ENCODE measurements at places on chromosomes 2 and 18.

DNA sequence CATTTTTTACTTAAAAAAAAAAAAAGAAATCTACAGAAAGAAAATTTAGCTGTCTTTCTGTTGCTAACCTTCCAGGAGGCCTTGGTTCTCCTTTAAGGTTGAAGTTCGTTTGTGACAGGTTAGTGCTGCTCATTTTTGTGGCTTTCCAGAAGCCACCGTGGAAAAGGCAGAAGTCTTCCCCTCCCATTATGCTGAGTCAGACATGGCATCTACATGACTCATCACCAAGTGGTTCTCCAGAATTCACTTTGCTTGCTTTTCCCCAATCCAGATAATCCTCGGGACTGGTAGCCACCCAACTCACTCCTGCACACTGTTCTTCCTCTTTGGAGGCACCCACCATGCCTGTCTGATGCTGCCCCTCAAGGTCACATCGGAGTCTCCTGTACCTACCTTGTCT, 228.7 kb downstream of the PIK3C3 start:
- no peak for DNase-seq

DNA sequence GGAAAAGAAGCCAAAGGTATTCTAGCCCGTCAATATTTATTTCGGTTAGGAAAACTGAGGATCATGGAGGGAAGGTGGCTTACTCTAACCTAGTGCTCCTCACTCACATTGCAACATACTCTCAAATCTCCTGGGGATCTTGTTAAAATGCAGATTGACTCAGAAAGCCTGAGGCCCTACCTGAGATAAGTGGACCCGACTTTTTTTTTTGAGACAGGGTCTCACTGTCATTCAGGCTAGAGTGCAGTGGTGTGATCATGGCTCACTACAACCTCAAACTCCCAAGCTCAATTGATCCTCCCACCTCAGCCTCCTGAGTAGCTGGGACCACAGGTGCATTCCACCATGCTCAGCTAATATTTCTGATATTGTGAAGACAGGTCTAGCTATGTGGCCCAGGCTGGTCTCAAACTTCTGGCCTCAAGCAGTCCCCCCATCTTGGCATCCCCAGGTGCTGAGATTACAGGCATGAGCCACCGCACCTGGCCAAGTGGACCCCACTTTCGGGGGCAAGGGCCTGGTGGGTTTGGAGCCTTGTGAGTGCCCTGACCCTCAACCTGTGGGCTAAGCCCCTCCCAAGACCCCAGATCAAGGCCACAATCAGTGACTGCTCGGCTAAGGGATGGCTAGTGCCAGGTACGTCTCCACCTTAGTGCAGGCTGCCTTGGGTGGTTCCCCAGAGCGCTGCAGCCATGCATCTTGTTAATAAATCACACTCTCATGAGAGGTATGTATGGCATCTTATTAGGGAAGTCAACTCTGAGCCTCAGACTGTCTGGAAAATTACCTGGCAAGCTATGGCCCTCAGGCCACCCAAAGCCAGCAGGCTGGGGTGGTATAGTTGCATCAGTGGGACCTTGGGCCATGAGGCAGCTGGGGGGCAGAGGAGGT, 1.1 kb upstream of the NEURL3 start:
- no peak for DNase-seq

DNA sequence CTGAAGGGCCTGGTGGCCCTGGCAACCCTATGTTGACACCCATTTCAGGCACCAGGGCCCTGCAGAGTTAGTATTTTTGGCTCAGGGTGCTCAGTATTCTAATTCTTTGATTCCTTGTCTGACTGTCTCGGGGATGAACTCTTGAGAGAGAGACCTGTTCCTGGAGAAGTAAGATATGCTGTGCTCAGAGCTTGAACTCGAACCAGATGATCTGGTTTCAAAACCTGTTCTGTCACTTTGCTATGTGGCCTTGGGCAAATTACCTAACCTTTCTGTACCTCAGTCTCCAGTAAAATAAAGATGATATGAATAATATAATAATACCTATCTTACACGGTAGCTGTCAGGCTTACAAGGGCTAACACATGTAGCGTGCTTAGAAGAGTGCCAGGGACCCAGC, 294.2 kb downstream of the DYSF start:
- no peak for DNase-seq

DNA sequence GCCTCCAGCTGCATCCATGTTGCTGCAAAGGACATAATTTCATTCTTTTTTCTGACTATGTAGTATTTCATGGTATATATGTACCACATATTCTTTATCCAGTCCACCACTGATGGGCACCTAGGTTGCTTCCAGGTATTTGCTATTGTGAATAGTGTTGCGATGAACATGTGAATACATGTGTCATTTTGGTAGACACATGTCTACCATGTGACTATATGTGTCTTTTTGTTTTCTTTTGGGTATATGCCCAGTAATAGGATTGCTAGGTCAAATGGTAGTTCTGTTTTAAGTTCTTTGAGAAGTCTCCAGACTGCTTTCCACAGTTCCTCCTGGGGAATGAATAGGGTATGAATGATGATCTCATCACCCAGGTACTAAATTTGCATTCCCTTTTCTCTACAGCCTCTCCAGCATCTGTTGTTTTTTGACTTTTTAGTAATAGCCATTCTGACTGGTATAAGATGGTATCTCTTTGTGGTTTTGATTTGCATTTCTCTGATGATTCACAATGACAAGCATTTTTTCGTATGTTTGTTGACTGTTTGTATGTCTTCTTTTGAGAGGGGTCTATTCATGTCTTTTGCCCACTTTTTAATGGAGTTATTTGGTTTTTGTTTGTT, 35.6 kb upstream of the FEZ2 start:
- DNase-seq = no peak

GRCh38 chr2:79757526-79757925, 244.7 kb downstream of the CTNNA2 start:
- no peak for DNase-seq

DNA sequence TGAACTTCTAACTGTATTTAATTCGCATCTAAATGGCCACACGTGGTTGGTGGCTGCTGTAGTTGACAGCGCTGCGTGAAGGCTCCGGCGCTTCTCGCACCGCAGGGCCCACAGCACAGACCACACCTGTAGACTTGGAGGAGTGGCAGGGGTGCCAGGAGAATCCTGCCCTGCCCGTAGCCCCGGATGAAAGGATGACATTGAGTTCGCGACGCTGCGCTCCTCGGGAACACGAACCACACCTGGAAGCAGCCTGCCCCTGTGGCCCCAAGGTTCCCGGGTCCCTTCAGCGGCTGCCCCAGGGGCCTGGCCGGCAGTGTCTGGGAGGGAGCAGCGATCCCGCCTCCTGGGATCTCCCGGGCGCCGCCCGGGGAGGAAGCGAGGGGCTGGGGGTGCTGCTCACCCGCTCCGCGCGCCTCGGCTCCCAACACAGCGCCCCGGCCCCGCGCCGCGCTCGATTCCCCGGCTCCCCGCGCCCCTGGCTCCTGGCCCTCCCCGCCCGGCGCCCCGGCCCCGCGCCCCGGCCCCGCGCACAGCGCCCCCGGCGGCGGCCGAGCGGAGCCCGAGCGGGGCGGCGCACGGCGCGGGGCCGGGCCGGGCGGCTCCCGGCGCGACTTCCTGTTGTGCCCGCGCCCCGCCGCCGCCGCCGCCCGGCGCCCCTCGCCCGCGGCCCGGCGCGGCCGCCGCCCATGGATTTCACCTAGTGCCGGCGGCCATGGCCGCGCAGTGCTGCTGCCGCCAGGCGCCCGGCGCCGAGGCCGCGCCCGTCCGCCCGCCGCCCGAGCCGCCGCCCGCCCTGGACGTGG, at the start of gene RNPEPL1:
Gene RNPEPL1, plus strand, starts transcription at position 613 of the 806 bp plus-strand sequence. Its CDS starts 103 bp downstream, at position 716.
- peak; percentile 64 for DNase-seq

- no peak for DNase-seq
These were observed 25.9 kb downstream of the GCG start for GRCh38 chr2:162126111-162126519.

GRCh38 chr2:60262178-60262577, 291.3 kb downstream of the BCL11A start:
- DNase-seq = no peak

- DNase-seq = no peak
These were observed 199.4 kb downstream of the FSHR start for GRCh38 chr2:48954935-48955334.

DNA sequence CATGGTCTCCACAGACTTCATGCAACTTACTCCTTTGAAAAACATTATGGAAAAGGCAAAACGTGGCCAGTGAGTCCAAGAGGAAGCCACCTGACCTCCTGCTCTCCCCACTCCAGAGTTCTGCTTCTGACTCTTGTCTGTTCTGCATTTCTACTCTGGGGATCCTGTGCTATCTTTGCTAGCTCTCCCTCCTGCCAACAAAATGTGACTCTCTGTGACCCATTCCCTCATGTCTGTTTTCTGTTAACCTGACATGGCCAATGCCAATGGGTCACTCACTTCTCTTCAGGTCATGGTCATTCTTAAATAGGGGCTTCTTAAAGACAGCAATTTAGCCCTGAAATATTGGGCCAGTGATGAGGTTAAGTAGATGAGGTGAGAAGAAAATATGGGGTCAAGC, 210.3 kb downstream of the CDH20 start:
- DNase-seq = no peak

DNA sequence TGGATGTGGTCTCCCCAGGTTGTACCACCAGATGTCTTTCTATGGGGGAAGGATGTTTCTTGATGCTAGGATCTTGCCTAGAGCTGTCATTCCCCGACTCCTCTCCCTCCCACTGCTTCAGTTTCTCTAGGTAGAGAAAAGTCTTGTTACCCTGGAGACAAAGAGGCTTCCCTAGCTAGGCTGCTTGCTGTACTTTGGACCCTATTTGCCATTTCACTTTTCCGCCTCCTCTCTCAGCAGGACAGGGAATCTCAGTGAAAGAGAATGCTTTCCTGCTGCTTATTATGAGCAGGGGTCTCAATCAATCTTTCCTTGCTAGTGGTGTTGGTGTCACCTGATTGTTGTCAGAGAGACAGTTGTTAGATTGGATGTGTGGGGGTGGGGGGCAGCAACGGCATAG, 818.8 kb upstream of the GYPC start:
- no peak for DNase-seq

GRCh38 chr2:21257621-21258020, 133.9 kb downstream of the TDRD15 start:
- DNase-seq = no peak

DNA sequence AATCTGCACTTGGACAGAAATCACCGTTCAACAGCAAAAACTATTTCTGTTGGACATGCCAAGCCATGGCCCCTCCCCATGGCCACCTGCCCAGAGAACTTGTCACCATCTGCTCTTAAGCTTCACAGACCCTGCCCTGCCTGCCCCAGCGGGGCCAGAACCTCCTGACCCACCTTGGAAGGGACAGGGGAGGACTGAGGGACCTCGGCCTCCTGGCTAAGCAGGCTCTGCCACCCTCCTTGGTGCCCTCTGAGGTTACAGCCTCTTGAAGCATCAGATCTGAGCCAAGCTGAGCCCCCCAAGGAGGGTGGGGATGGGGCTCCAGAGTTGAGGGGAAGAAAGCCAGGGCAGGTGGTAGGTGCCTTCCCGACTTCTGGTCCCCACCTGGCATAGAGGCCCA, 6.5 kb downstream of the TEX261 start:
- no peak for DNase-seq

GRCh38 chr2:71751590-71751989, 298.2 kb downstream of the DYSF start:
- DNase-seq = no peak

GRCh38 chr2:55986700-55987440, 63.3 kb upstream of the EFEMP1 start:
- no peak for DNase-seq

DNA sequence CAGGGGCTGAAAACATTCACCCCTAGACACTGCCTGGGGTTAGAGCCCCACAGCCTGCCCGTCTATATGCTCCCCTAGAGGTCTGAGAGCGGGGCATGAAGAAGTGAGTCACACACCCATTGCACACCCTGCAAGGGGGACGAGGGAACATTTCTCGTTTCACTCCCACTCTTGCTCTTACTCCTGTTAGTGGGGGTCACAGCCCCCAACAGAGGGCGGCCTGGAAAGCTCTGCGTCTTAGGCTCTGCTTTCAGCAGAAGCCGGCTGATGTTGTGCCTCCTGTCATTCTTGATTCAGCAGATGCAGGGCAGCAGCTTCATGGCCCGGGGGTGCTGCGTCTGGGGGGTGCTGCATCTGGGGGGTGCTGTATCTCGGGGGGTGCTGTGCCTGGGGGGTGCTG, 141.3 kb downstream of the ASB1 start:
- DNase-seq = no peak

GRCh38 chr2:230671117-230671516, 41.5 kb upstream of the CAB39 start:
- DNase-seq = no peak

- DNase-seq = no peak
These were observed 11.1 kb upstream of the KIDINS220 start for GRCh38 chr2:8848328-8849100.

DNA sequence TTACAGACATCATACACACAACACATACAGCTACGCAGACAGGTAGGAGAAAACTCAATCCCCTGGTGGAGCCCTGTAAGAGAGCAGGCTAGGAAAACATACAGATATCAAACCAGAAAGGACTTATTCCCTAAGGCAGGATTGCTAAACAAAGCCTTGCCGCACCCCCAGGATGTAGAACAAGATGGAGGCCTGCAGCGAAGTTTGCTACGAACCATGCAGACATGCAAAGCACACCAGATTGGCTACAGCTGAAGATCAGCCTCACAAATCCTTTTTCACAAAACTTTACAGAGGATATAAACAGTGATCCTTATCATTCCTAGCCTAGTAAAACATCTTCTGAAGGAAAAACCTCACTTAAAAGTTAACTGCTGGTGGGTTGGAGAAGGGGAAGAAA, 28.3 kb downstream of the C18orf54 start:
- no peak for DNase-seq

DNA sequence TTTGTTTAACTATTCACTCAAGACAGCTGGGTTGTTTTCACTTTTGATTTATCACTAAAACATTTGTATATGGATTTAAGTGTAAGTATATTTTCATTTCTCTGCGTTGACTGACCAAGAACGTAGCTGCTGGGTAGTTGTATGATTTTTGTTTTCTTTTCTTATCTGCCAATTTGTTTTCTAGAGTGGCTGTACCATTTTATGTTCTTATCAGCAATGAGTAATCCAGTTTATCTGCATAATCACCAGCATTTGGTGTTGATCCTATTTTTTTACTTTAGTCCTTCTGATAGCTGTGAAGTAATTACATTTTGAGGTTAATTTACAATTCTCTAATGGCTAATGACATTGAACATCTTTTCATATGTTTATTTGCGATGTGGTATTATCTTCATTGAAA, 1178.4 kb upstream of the TMEFF2 start:
- no peak for DNase-seq

GRCh38 chr2:11009891-11010290, 98.2 kb downstream of the KCNF1 start:
- DNase-seq = no peak

GRCh38 chr2:173448938-173449471, 94.3 kb downstream of the CDCA7 start:
- DNase-seq = peak; percentile 68

GRCh38 chr2:8966123-8966908, 37.2 kb downstream of the MBOAT2 start:
- DNase-seq = no peak

- no peak for DNase-seq
These were observed 94.2 kb upstream of the CDH20 start for GRCh38 chr18:61239051-61239450.

- no peak for DNase-seq
These were observed 7.3 kb upstream of the PRLH start for GRCh38 chr2:237558961-237559641.
